ENCODE measurements at places on chromosomes 11 and 22.

DNA sequence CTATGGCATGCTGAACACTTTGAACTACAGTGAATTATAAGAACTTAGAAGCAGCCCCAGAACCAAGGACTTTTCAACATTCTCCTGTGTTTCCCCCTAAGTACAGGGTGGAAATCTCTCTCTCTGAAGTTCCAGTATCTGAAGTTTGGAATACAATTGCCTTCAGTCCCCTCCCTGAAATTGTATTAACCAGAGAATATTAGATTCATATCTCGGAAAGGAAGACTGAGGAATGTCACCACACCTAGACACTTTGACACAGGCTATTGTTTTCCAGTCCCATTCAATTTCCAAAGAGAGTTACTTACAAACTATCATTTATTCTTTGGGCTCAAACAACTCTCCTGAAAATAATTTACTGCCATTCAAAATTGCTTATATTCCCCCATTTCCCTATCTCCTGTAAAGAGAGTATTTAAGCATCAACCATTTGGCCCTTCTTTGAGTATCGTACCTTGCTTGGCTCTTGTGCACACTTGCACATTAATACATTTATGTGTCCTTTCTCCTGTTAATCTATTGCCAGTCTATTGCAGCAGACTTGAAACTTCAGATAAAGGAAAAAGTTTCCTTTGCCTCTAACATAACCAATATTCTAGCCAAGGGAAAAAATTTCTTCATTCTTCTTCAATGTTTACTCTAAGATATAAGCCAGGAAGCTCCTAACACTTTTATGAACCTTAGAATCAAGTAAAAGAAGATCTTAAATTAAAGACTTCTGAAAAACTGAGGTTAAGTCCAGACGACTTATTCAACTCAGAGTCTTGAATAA lies 402.4 kb upstream of the DDI1 start:
- DNase-seq: no peak

GRCh38 chr11:45262900-45263299 lies 23.2 kb downstream of the SYT13 start:
- peak; percentile 90 for DNase-seq

DNA sequence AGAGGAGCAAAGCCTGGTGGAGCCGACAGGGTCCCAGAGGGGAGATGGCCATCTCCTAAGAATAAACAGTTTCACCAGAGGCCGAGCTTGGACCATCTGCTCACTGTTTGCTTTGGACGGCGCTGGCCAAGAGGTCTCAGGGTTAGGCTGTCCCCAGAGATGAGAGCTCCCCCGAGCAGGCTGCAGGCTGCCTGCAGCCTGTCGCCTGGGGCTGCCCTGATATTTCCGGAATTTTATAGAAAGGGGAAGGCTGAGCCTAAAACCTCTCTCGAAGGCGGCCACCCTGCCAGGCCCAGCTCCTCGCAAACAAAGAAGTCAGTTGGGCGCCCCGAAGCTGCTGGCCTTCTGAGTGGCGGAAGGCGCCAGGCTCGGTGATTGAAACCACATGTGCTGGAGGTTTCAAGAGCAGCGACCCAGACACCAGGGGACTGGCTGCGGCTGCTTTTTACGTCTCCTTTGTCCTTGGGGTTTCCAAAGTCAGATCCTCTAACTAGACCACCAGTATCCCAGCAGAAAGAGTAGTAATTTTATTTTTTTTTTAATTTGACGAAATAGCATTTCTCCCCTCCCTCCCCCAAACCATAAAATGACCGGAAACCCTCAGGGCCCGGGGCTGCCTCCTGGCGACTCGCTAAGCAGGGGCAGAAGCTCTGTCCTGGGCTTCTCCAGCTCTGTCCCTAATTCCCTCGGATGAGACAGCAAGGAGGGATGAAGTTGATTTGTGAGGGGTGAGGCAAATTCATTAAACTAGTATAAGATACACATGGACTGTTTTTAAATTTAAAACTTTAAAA lies 57.4 kb downstream of the CLMP start:
- no peak for DNase-seq

- DNase-seq: no peak
Measured at GRCh38 chr11:13327421-13327820, 49.8 kb downstream of the BMAL1 start.

DNA sequence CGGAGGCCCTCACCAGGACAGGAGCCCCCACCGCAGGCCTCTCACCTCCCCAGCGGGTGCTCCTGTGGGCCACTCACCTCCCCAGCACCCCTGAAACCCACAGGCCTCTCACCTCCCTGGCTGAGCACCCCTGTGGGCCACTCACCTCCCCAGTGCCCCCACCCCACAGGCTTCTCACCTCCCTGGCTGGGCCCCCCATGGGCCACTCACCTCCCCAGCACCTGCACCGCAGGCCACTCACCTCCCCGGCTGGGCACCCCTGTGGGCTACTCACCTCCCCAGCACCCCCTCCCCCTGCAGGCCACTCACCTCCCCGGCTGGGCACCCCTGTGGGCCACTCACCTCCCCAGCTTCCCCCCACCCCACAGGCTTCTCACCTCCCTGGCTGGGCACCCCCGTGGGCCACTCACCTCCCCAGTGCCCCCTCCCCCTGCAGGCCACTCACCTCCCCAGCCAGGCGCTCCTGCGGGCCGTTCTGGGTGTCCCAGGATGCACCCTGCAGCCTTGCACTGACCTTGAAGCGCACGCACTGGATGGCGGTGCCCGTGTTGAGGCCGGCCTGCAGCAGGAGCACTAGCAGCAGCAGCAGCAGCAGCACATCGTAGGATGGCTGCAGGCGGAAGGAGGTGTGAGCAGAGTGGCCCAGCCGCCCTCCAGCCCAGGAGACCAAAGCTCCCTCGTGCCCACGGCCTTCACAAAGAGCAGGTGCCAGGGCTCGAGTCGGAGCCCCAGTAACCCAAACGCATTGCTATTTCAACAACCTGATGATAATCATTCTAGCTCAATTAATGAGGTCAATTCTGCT lies 5.7 kb upstream of the TTLL8 start:
- no peak for DNase-seq

GRCh38 chr22:43100225-43100624 lies 10.3 kb upstream of the BIK start:
- DNase-seq: no peak

DNA sequence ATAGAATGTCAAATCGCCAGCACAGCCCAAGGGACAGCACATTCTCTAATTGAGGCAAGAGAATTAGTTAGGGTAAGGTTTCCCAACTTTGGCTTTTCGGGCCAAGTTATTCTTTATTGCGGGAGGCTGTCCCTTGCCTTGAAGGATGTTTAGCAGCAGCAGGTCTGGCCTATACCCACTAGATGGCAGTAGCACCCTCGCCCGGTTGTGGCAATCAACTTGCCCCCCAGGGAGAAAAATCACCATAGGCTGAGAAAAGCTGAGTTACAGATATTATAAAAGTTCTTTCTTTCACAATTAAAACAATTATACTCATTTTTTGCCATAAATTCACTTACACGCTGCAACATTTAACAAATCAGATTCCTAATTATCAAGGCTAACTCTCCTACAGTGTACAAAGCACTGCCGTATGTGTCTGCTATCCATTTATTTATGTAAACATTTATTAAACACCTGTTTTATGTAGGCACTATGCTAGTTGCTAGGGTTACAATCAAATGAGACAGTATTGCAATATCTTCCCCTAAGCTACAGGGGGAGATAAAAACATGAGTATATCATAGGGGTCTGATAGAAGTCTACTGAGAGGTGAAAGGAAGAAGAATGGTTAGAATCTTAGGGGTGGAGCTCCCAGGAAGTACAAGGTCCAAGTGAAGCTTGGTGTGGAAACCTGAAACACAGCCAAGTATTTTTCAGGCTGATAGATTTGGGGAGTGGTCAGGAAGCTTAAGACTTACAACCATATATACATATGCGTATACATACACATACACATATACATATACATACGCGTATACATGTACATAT lies 452.3 kb downstream of the RAB38 start:
- DNase-seq: peak; percentile 29

DNA sequence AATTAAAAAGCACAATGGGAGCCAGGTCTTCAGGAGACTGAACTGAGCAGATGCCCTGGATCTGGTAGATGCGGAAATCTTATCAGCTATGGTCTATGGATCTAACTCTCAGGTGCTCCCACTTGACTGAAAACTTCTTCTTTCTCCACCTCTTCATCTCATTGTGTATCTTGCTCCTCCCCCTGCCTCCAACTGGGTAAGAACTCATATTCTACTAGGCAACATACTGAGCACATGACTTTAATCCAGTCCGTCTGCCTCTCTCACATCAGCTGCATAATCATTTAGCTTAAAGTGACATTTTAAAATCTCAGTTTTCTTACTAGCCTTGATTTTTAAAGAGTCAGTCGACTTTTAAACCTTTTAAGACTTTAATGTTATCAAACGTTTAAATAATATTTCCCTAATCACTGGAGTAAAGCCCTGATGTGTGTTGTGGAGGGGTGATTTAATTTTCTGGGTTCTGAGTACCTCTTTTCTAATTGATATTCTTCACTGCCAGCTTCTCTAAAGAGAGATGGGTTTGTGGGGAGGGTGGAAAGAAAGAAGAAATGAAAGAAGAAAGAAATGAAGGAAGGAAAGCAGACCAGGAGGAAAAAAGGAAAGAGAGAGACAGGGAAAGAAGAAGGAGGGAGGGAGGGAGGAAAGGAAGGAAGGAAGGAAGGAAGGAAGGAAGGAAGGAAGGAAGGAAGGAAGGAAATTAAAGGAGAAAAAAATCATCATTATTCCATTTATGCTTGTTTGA lies 592.8 kb upstream of the ARHGAP42 start:
- DNase-seq: peak; percentile 7

DNA sequence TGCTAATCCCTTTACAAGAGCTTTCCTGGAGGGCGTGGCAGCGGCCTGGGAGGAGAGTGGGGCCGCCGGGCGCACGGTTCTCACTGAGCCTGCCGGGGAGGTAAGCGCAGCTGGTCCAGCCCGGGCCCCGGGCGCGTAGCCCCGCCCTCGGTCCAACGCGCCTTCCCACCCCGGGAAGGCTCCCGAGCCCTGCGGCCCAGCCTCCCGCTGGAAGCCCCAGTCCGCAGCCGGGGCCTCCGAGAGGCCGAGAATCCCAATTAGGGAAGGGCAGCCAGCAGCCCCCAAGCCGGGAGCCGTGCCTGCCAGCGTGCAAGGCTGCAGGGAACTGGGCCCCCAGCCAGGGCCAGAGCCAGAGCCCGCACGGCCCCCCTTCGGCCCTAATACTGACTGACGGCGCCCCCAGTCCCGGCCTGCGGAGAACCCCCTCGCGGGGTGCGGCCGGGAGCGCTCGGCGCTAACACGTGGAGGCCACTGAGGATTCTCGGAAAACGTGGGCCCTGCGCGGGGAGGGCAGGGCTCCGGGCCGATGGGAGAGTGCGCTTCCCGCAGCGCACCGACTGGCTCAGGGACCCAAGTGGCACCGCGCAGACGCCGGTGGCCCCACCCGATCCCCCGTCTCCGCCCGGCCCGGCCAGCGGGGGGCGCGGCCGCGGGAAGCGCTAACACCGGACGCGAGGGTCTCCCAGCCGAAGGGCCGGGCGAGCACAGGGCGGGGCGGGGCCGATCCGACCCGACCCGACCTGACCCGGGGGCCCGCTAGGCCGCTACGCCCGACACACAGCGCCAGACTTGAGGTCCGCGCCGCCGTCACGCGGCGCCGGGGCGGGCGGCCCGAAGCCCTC lies 5.7 kb downstream of the ZFTA start:
- DNase-seq: peak; percentile 92

DNA sequence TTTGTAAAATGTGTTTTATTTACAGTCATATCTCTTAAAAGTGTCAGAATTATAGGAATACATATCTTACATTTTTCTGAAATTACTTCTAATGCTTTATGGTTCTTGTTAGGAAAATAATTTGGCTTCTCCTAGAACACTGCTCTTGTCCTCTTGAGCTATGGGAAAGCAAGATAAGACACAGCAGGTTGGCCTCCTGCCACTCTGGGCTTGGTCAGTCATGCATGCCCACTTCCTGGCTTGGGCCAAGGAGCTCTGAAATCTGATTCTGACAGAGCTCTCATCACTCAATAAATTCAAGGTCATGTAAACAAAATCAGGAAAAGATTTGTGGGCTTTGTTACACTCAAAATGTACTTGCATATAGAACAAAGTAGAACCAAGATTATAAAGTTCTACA lies 1036.0 kb downstream of the OPCML start:
- no peak for DNase-seq

GRCh38 chr11:12318791-12319438 lies 58.5 kb upstream of the PARVA start:
- peak; percentile 92 for DNase-seq

- no peak for DNase-seq
Measured at GRCh38 chr22:19674929-19675253, 39.4 kb upstream of the SEPTIN5 start.

DNA sequence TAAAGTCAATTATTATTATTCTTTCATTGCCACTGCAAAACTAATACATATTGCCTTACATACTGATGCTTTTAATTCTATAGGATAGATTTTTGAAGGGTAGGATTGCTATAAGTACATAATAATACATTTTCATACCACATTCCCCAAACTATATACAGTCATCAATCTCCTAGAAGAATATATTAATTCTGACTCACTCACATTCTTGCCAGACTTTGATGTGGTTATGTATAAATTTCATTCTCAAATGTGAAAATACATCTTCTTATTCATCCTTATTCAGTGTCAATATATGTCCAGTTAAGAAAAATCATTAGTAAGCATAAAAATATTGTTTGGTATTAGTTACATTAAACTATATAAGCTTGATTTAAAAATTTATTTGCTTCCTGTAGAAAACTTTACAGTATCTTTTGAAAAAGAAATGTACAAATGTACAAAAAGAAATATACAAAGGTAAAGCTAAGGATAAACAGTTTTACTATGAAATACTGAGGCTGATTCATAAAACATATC lies 458.8 kb upstream of the CNTN5 start:
- no peak for DNase-seq

DNA sequence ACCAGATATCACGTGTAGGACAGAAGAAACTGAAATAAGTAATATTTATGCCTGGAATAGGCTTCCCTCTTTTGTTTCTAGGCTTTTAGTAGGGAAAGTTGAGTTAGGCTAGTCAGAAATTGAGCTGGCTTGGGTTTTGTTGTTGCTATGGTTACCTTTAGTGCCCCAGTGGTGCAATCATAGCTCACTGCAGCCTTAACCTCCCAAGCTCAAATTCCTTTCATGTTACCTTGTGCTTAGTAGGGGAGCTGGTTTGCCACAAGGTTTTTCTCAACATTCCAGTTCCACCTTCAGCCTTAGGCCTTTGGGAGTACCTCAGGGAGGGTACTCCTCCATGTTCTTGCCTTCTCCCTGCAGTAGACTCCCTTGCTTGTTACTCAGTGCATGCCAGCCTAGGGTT lies 69.1 kb upstream of the SUSD2 start:
- no peak for DNase-seq

All from NCI-H82 (cell line).